ENCODE measurements at places on chromosomes 3 and 15.

GRCh38 chr3:138059261-138059660 lies 49.3 kb downstream of the CLDN18 start:
- no peak for DNase-seq

- DNase-seq, result no peak
Measured at GRCh38 chr3:177446165-177446601, 248.9 kb upstream of the TBL1XR1 start.

DNA sequence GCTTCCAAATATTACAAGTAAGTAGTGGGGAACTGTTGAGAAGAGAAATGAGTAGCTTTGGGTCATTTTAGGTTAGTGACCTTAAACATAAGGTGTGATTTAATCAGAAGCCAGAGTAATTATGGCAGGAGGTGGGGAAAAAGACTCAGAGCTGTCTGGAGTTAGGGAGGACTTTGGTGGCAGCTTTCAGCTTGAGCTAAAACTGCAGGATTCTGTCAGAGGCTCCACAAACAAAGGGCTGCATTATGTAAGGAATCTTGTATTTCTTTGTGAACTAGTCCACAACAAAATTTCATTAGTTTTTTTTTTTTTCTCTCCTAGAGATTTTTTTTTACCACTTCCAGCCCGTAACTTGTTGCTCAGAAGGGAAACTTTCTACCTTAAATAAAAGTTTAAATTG lies 345.3 kb downstream of the TIGIT start:
- DNase-seq, result no peak

GRCh38 chr3:184133840-184134745 lies 1.1 kb upstream of the EIF2B5 start:
- DNase-seq, result no peak

- DNase-seq, result no peak
Measured at GRCh38 chr15:40270246-40270995, 12.4 kb downstream of the ANKRD63 start.

GRCh38 chr15:85768595-85769168 lies 26.0 kb downstream of the KLHL25 start:
- no peak for DNase-seq

DNA sequence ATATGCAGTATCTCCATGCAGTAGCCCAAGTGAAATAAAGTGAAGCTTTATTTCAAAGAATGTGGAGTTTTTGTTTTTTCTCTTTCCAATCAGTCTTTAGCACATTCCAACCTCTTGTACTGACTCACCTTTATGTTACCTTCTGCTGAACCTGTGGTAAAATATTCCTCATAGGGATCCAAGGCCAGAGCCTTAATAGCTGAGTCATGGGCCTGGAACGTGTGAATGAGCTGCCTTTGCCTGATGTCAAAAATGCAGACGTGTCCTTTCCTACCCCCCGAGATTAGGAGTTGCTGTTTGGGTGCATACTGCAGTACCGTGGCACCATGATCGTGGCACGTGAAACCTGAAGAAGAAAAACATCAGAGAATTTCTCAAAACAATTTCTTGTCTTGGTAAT lies 108.5 kb downstream of the GLDN start:
- DNase-seq, result no peak

DNA sequence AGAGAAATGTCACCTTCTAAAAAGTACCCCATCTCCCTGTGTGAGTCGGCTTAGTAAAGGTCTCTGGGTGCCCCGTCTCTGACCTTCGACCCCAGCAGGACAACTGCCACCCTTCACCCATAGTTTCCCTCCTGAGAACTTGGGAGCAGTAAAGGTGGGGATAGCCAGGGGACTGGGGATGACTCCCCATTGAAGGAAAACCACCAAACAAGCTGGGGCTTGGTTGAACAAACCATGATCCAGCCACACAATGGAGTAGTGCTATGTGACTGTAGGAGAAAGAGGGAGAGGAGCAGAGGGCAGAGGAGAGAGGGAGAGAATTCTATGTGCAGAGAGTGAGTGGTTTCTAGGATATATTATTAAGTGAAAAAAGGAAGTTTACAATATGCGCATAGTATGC lies 33.7 kb downstream of the IDH3A start:
- no peak for DNase-seq

DNA sequence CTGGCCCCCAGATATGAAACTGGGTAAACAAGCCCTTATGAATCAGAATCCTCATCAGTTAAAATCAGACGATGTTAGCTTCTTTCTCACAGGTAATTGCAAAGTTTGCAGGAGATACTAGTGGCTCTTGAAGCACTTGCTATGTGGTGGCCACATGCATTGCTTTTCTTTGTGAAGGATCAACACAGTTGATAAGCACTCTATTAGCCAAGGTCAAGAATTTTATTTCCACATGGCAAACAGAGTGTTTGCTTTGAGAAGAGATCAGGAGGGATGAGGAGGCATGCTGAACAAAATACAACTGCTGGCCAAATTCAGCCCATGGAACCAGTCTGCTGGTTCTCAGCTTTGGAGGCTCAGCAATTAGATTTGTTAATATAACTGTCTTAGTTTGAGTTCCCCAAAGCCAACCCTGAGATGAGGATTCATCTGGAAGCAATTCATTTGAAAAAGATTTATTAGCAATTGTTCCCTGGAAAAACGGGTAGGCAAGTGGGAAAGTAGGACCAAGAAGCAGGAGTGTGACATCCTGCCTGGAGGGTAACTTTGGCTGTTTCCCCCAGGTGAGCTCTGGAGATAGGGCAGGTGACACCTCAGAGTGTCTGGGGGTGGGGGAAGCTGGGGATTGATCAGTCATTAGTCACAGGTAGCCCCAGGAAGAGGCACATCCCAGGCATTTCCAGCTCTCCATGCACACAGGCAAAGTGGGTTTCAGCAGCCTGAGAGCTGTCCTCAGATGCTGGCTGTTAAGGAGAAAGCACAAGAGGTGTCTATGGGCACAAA lies 180.3 kb downstream of the ABHD5 start:
- DNase-seq, result no peak

DNA sequence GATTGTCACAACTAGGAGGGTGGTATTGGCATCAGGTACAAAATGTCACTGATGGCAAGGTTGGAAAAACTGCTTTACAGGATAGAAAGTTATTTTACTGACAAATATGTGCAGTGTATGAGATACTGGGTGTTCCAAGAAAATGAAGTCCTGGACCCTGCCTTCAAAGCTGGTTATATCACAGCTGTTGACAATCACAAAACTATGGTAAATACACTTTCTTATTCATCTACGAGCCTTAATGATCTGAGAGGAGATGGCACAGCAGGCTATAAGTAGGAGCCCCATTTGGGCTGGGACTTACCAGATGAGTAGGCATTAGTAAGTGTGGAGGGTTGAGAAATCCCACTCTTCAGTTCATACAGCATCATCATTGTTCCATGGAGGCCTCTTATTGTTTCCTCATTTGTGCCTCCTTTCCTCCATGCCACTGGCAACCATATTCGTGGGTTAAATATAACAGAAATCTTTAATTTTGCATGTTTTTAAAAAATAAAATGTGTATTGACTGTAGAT lies 66.9 kb downstream of the CMTM8 start:
- DNase-seq, result no peak

DNA sequence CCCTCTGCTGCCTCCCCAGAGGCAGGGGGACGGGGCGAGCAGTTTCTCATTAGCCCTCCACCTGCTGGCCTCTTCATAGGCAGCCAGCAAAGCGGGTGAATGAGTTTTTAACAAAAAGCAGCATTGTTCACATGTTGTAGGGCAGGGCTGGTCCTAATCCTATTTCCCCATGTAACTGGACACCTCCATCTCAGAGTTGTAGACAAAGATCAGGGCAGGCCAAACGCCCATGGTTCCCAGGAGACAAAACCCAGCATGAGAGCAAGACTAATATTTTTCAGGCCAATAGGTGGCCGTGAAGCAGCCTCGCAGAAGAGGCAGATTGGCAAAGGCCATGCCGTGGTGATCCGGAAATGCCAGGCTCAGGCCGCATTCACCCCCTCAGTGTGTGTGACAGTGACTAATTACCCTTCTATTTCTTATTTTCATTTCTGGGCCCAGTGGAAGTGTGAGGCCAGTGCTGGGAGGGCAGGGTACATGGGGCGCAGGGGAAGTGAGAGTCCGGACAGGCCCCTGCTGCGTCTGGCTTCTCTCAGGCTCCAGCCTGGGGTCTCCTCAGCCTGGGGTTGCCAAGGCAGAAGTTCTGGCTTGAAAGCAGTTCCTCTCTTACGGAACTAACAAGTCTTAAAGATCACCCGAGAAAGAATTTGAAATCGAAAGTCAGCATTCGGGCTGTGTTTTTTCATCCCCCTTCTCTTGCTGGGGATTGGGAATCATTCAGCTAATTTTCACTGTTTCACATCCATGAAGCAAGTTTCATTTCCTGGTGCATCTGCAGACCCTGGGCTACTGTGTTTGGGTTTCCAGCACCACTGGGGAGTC lies 64.8 kb downstream of the BOC start:
- no peak for DNase-seq

DNA sequence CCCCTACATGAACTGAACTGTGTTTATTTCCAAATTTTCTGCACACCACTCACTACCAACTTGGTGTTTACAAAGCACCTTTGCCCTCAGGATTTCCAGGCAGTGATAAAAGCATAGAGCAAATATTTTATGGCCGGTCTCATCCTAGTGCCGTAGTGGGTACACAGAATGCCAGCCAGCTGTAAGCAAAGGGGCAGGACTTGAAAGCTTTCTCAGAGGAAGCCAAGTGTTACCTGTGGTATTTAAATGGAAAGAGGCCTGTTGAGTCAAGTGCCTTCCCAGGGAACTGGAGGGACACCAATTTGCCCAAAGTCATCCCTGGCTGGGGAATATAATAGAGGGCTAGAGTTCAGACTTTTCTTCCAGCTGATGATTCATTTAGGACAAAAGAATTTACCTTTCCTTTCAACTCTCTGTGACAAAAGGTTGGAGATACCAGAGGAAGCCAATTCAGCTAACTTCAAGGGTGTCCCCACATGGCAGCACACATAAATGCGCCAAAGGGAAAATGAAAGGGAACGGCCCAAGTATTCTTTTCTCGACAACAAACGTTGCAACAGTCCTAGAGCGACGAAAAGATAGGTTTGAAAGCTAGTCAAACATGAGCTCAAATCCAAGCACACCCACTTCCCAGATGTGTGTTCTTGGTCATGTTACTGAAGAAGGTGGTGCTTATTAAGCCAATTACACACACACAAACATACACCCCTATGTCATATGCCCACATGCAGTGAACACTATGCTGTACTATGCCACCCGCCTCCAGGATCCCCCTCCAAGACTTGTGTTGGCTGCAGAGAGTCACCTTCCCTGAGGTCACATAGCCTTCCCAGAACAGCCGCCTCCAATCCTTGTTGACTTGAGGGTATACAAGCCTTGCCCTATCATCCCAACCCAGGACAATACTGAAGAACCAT lies 27.7 kb downstream of the MAGI1 start:
- no peak for DNase-seq

All from activated T-cell treated with anti-CD3 and anti-CD28 coated beads for 4 hours (primary cell).